ENCODE measurements at places on chromosomes 1 and 21.
A peak's percentile ranks its signal among the peaks of the same experiment; 100 is the strongest.

- DNase-seq = no peak
Measured at GRCh38 chr1:174976436-174977108, 23.2 kb upstream of the CACYBP start.

DNA sequence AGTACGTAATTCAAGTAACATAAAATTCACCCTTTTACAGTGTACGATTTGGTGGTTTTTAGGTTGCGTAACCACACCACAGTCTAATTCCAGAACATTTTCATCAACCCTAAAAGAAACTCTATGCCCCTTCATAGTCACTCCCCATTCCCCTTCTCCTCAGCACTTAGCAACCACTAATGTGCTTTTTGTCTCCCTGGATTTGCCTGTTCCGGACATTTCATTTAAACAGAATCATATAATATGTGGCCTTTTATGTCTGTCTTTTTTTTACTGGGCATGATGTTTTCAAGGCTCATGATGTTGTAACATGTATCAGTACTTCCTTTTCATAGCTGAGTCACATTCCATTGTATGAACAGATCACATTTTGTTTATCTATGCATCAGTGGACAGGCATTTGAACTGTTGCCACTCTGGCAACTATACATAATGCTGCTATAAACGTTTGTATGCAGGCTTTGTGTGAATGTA is 20.8 kb downstream of the OBSCN start:
- DNase-seq = no peak

GRCh38 chr1:174928541-174928940 is 71.2 kb upstream of the CACYBP start:
- DNase-seq = no peak

- peak; percentile 48 for DNase-seq
Measured at GRCh38 chr1:95041491-95042165, 31.1 kb downstream of the ALG14 start.

- peak; percentile 64 for DNase-seq
Measured at GRCh38 chr21:35232545-35233176, 183.6 kb upstream of the RUNX1 start.

DNA sequence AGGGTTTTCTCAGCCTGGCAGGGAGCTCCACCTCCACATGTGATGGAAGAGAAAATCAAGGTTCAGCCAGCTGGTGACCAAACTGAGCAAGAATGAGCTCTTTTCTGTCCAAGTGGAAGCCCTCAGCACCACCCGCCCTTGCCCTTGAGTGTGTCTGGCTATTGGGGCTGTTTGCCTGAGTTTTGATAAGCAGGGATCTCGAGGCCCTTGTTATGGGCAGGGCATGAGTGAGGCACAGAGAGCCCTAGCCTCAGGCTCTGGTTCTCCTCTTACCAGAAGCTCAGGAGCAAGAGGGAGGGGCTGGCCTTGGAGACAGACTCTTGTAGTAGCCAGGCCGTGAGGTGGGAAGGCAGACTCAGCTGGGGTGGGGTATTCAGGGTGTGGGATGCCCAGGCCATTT is 37.5 kb upstream of the ARF1 start:
- no peak for DNase-seq

DNA sequence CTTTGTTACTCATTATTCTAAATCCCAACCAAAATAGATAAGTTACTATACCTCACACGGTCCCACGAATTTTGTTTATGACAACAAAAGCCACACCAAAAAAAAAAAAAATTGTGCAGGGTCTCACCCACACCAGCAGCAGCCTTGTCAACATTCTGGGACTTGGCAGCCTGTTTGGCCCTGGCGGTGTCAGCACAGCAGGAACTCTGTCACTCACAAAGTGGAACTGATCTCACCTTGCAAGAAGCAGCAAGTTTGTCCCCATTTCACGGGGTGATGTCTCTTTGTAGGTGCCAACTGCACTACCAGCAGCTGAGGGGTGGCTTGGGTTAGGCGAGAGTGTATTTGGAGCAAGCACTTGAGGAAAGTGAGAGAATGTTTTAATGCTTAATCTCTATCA is 75.0 kb upstream of the CHRM3 start:
- no peak for DNase-seq

GRCh38 chr1:247747616-247748015 is 325 bp downstream of the OR14A2 start:
- DNase-seq = no peak
